Fibroblast of mammary gland (primary cell): ENCODE measurements at places on chromosomes 1 and 21.

GRCh38 chr1:179007233-179007632, 18.5 kb upstream of the FAM20B start:
- DNase-seq = no peak

GRCh38 chr1:91685994-91686393, 185.3 kb downstream of the CDC7 start:
- peak; percentile 22 for DNase-seq

DNA sequence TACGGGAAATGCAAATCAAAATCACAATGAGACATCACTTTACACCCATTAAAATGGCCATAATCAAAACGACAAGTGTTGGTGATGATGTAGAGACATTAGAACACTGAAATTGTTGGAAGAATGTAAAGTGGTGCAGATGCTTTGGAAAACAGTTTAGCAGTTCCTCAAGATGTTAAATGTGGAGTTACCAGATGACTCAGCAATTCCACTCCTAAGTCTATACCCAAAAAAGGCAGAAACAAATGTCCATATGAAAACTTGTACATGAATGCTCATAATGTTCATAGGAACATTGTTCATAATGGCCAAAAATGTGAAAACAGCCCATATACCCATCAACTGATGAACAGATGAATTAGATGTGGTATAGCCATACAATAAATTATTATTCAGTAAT, 267.4 kb downstream of the KCNH1 start:
- DNase-seq = no peak

- DNase-seq = no peak
These were observed 131.2 kb upstream of the ZNHIT6 start for GRCh38 chr1:85839459-85839858.
